ENCODE measurements at places on chromosomes 6 and 20.

- no peak for DNase-seq
These were observed 38.7 kb upstream of the CHMP4B start for GRCh38 chr20:33772439-33772838.

- DNase-seq: no peak
These were observed 305.4 kb downstream of the CDKAL1 start for GRCh38 chr6:20839630-20840029.

GRCh38 chr20:22918286-22918983, 116.7 kb upstream of the SSTR4 start:
- DNase-seq: no peak

DNA sequence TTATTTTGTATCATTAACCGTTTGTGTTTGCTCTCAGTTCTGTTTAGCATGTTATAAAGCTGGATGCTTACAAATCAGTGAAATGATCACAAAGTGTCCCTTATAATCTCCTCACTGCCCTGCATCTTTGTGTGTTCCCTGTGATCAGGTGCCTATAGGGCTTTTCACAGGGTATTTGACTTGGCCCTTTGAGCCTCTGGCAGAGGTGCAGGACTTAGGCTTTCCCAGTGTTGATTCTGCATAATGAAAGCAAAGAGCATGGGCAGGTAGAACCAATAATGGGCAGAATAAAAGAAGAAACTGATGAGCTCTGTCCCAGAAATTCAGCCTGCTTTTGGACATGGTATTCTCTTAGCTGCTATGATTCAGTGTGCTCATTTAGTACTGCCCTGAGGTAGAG, 16.9 kb upstream of the PBOV1 start:
- no peak for DNase-seq

DNA sequence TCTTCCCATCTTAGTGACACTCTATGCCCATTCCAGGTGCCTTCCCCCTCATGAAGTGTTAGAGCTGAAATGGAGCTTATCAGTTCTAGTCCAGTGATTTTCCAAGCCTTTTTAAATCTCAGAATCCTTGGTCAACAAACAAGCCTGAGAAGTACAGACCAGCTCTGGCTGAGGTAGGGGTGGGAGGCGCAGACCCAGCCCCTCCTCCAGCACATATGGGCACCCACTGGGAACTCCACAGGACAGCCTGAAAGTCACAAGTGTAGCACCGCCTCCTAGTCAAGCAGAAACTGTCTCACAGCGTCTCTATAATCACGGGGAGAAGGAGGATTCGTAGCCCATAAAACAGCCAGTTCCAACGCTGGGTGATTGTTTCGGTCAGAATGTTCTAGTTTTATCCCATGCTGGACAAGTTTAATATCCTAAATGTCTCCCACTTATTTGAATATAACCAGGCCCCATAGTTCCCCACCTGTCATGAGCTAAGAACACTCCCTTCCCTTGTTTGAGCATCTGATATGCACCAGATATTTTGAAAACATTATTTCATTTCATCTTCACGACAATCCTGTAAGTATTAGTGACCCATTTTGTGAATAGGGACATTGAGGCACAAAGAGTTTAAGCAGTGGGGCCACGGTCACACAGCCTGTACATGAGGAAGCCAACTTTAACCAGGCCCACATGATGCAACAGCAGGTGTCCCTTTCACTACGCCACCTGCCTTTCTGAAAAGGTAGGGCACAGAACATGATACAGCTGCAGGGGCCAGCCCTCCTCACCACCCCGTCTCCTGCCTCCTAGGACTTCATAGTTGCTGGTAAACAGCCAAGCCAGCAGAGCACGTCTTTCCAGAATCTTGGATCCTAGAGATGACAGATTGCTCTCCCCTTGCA, 40.1 kb downstream of the TRAF3IP2 start:
- DNase-seq: peak; percentile 50

DNA sequence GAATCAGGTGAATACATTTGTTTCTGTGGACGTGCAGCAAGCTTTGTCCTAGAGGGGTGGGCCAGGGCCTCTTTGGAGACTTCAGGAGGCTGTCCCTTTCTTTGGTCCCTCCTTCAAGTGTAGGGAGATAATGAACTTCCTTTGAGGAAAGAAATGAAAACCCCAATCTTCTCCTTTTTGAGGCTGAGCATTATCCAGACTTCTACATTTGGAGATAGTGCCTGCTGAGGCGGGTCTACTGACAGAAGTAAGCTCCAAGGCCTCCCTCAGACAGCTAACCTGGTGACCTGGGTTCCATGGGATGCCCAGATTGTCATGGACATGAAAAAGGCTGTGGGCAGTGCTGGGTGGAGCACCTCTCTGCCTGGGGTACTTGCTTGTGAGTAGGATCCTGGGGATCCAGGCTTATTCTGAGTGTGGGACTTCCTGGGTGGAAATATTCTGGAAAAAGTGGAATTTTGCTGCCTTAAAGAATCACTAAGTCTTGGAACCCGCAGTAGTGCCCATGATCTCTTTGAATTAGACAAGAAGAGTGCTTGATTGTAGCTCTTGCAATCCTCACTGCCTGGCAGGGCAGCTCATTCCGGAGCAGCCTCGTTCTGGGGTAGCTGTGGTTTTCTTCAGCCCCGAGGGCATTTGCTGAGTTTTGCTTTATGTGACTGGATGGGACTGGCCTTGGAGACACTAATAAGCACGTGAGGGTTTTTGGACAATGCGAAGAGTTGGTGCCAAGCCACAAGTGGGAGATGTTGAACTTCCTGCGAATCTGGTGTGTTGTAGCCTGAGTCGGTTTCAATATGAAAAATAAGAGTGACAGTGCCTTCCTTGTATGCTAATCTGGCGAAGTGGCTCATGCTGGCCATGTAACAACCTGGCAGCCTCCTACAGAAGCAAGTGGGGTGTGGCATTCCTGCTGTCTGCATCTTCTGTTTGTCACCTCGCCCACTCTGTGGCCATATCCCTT, 28.1 kb downstream of the SNRNP48 start:
- DNase-seq: peak; percentile 21

GRCh38 chr20:10217721-10218410, 764 bp upstream of the SNAP25 start:
- peak; percentile 71 for DNase-seq

DNA sequence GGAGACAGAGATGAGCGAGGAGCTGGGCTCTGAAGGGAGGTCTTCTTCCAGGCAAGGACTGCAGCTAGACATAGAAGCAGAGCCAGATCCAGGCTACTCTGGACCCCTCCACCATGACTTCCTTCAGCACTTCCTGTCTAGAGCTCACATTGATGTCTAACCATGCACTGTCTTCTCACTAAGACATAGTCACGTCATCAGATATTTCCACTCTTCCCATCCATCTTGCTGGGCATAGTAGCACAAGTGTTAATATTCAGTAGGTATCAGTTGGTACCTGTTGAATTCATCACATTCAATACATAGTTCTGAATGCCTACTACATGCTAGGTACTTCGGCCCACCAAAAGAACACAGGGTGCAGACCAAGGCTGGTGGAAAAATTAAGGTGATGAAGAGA, 2.9 kb downstream of the HLA-DMA start:
- DNase-seq: no peak

- no peak for DNase-seq
These were observed 221.3 kb downstream of the GRIK2 start for GRCh38 chr6:101614774-101615173.

GRCh38 chr6:41821266-41821665, 33.8 kb downstream of the TOMM6 start:
- no peak for DNase-seq

DNA sequence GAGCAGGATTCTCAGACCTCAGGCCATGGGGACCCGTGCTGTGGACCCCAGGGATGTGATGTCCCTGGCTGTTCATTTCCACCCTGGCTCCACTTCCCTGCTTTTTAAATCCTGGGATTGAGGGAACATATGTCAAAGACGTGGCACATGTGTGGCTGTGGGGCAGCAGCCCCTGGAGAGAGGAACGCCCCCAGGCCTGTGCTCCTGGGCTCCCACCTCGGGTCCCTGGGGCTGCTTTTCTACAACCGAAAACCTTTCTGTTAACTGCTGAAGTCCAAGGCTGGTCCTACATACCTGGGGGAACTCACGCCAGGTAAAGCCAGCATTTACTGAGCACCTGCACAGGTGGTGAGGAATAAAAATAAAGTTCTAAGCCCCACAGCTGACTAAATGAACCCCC, 102.3 kb upstream of the FRMD1 start:
- DNase-seq: no peak

GRCh38 chr20:57847104-57847503, 137.3 kb upstream of the PMEPA1 start:
- DNase-seq: no peak

DNA sequence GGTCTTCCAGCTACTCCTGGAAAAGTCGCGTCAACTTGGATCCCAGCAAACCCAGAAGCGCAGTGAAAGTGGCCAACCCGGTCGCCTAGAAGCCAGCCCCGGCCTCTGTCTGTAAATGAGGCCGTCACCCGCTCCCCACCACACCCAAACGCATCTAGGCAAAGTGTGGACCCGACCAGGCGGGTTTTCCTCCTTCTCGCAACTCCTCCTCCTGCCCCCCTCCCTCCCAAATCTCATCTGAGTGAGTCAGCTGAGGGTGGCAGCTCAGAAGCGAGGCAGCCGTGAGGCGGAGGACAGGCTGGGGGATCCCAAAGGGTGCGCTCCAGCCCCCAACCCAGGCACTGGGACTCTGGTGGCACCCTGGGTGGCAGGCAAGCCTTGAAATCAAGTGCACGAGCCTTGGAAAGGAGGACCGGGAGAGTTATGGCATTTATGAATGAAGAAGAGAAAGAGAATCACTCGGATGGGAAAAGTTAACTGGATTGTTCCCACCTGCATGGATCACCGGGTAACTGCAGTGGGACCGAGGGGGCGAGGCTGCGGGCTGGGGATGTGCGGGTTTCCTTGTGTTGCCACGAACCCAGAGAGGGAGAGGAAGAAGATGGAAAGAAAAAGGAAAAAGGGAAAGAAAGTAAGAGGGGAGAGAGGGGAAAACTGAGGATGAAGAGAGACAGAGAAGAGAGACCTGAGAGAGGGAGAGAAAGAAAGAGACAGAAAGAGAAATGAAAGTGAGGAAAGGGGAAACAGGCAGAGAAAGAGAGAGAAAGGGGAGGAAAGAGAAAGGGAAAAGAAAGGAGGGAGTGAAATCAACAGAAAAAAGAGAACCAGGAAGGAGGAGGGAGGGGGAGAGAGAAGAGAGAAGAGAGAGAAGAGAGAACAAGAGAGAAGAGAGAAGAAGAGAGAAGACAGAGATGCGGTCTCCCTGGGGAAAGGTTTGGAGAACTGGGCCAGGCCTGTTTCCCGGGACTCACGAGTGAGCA, at the start of gene APCDD1L:
APCDD1L (minus strand) TSS at position 167 of the 980 bp plus-strand sequence. CDS start 692 bp downstream, outside the sequence.
- no peak for DNase-seq

- no peak for DNase-seq
These were observed 176.2 kb upstream of the SASH1 start for GRCh38 chr6:148166339-148166968.

DNA sequence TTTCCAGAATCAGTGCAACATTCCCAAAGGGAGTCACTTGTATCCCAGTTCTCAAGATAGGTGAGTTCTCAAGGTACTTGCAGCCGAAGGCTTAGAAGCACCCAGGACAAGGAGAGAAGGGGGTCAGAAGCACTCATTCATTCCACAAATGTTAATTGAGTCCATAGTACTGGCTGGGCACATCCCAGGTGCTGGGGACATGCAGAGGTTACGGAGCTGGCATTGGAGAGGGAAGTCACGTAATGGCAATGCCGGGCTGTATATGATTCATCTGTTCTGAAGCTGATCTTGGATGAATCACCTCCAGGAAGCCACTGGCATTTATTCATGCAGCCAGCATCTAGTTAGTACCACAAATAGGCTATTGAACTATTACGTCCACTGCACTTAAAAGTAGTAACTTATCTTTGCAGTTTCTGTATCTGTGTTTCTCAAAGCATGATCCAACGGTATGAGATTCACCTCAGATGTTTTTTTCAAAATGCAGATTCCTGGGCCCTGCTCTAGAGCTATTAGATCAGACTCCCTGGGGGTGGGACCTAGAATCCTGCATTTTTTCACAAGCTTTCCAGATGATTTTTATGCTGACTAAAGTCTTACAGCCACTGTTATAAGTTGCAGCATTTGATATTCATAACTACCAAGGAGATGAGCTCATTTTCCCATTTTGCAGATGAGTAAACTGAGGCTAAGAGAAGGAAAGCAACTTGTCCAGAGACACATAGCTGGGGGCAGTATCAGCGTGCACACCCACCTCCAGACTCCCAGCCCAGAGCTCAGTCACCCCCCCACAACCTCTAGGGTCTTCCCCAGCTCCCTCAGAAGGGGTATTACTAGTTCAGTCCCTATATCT, 44.1 kb upstream of the ID1 start:
- DNase-seq: no peak

GRCh38 chr20:59561228-59561605, 43.1 kb upstream of the PHACTR3 start:
- no peak for DNase-seq

GRCh38 chr6:130223508-130223907, 757 bp upstream of the SAMD3 start:
- peak; percentile 62 for DNase-seq

DNA sequence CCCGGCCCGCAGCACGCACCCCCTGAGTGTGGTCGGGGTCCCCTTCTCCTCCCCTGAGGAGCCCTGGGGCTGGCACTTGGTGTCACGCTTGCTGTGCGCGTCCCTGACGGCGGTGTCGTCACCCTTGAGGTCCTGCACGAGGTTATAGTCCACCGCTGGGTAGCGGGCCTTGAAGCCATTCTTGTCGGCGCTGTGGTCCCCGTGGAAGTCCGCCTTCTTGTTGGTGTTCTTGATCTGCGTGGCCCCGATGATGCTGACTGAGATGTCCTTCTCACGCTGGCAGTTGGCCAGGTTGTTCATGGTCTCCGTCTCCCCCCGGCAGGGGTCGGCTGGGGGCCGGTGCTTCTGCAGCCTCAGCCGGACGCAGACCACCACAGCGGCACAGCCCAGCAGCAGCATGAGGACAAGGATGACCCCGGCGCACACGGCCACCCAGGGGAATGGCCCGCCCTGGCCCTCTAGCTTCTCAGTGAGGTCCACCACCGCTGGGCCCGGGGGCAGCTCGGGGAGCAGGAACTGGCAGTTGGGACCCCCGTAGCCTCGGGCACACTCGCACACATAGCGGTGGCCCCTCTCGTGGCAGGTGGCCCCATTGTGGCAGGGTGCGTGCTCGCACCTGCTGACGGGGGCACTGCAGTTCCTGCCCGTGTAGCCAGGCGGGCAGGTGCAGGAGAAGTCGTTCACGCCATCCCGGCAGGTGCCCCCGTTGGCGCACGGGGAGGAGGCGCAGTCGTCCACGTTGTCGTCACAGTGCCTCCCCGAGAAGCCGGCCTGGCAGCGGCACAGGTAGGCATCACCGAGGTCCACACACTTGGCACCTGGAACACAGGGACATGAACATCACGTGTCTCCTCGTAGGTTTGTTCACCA, 7.4 kb downstream of the DLL1 start:
- no peak for DNase-seq

DNA sequence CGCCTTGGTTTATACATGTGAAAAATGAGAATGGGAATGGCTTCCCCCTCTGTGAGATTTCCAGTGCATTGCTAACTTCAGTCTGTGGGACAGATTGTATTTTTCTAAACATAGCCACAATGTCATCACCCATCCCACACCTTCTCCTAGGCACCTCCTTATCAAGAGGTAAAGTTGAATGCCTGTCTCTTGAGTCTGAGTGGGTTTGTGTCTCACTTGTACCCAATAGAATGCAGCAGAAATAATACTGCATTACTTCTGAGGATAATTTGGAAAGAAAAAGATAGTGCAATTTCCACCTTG, 27.9 kb downstream of the RIN2 start:
- no peak for DNase-seq

Data from activated T-cell treated with anti-CD3 and anti-CD28 coated beads, Interleukin-2, amount 50 U/mL, for 72 hours (primary cell).